ENCODE measurements at places on chromosomes 5 and 9.

- no peak for DNase-seq
Observed at GRCh38 chr5:95986001-95986400, 24.4 kb upstream of the ELL2 start.

DNA sequence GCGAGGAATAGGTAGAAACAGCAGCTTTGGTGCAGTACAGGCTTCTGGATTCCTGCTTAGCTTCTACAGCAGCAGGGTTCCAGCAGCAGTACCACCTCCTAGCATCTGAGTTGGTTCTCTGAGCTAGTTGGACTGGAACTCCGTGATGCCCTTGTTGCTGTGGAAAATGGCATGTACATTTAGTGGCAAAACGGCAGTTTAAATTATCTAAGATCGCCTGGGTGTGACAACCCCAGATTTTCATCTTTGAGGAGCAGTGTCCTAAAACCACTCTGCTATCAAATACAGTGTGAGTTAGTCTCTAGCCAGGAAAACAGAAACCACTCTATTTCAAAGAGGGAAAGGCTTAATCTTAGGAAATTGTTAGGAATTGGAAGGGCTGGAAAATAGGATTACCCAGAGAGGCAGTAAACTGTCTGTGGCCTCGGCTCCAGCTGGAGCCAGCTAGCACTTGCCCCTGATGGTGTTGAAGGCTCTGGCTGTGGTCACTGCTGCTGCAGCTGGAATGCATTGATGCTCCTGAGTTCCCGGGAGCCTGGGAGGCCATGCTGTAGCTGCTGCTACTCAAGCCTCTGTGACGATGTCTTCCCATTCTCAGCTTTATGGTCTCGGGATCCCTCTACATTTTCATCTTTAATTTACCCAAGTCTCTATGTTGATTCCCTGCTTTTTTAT, 29.4 kb downstream of the RAD23B start:
- DNase-seq, result no peak

- DNase-seq, result no peak
Observed at GRCh38 chr5:142156839-142157463, 48.4 kb downstream of the NDFIP1 start.

GRCh38 chr9:115442054-115442453, 324.1 kb upstream of the TNC start:
- DNase-seq, result no peak

GRCh38 chr5:122942164-122942914, 94.2 kb downstream of the PPIC start:
- DNase-seq, result no peak

GRCh38 chr9:133060417-133060841, 1.4 kb upstream of the CEL start:
- no peak for DNase-seq

- DNase-seq, result no peak
Observed at GRCh38 chr9:133681658-133682306, 45.6 kb downstream of the DBH start.

GRCh38 chr5:115892021-115892420, 50.3 kb downstream of the AP3S1 start:
- no peak for DNase-seq

DNA sequence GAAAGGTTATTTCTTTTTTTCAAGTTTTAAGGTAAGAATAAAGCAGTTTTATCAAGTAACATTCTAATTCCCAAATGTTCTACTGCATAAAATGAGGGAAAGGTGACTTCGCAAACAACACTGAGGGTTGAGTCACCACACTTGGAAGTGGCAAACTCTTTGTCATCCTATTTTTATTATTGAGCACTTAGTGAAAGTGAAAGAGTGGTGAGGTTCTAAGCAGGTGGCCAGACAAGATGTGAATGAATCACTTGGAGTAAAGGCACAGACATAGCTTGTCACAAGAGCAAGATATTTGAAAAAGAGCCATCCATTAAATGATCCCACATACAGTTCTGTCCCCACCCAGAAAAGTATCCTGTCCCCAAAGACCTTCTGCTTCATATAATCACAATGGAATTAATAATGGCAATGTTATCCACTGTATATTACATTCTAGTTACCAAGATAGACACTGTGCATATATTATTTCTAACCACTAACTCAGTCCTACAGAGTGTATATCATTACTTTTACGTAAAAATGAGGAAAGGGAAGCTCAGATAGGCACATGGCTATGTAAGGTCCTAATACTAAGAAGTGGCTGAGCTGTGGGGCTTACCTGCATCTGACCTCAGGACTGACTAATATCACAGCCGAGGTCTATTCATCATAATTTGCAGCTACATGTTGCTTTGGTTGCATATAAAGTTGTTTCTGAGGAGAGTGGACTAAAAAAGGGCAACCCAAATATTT, 730.4 kb upstream of the MEF2C start:
- no peak for DNase-seq

- no peak for DNase-seq
Observed at GRCh38 chr5:53069626-53070025, 39.9 kb downstream of the MOCS2 start.

GRCh38 chr9:111668026-111668573, 6.7 kb downstream of the GNG10 start:
- no peak for DNase-seq

GRCh38 chr9:99113414-99114048, 8.6 kb downstream of the TGFBR1 start:
- no peak for DNase-seq

GRCh38 chr9:113989017-113989713, 88.9 kb downstream of the AMBP start:
- no peak for DNase-seq

GRCh38 chr5:157186309-157187045, 5.8 kb downstream of the ITK start:
- no peak for DNase-seq

- DNase-seq, result no peak
Observed at GRCh38 chr5:69271376-69271775, 36.7 kb downstream of the CDK7 start.

- DNase-seq, result no peak
Observed at GRCh38 chr5:115770466-115770865, 46.0 kb downstream of the CDO1 start.

DNA sequence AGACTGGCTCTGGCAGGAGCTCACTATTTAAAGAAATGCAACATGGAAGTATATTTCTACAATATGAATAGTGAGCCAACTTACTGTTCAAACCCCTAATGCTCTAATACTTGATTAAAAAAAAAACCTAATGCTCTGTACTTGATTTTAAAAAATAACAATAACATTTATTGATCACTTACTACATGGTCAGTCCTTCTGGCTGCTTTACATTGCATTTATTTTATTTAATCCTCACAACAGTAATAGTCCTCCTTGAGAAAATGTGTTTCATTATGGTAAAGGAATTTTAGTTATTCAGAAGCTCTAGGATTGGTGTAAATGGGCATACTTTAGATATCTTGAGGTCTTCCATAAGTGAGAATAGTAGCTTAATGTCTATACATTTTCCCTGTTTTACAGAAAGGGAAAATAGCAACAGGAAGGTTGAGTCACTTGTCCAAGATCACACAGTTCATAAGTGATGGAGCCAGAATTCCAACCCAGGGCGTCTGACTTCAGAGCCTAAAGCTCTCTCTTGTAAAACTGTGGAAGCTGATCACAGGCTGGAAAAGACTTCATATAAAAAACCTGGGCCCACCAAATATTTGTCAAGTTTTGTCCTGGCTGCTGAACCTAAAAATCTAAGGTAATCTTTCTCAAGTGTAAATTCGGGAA, 1.0 kb downstream of the STARD4 start:
- no peak for DNase-seq

DNA sequence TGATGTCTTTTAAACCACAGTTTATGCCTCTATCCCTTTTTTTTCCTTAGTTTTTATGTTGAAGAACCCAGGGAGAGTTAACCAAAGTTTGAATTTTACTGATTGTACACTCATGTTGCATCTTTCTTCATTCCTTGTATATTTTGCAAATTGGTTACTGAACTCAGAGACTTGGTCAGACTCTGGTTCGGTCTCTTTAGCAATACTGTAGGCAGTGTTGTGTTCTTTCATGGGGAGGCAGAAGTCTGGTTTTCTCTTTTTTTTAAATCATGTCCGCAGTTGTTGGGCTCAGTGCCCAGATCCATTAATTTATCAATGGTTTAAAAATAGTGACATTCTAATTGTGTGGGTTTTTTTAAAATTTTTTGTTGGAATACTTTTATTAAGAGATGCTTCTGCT, 23.4 kb downstream of the UBE2R2 start:
- no peak for DNase-seq

DNA sequence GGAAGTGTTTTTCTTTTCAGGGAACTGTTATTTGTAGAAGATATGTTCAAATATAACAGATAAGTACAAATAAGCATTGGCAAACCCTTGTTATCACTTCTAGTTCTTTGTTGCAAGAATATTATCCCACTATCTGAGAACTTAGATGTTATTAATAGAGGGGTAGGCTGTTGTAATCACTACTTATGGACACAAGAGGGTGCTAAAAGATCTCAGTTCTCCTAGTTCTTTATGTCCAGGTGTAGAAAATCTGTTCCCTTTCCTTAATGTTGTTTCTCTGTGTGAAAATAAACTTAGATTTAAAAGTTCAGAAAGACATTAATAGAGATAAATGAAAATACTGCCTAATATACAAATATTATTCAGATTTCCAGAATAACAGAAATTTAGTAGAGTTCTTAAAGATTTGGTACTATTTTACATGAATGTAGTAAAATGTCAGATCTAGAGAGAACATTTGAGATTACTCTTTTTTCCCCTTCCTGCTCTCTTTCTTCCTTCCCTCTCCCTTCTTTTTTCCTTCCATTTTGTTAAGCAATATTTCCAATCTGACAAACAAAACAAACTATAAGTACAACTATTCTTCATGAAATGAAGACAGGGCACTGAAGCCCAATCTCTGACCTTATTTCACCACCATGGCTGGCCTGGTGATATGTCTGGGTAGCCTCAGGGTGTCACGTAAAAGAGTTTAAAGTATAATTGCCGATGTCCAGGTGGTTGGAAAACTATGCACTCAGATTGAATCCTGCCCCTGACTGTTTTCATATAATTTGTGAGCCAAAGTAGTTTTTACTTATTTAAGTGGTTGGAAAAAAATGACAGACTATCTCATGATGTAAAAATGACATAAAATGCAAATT, 43.6 kb upstream of the C5orf46 start:
- no peak for DNase-seq

GRCh38 chr9:113483676-113484257, 20.2 kb downstream of the RGS3 start:
- DNase-seq, result no peak

- DNase-seq, result no peak
Observed at GRCh38 chr9:105425816-105426433, 21.9 kb upstream of the FSD1L start.

GRCh38 chr9:136803551-136804508, 3.9 kb upstream of the RABL6 start:
- no peak for DNase-seq

DNA sequence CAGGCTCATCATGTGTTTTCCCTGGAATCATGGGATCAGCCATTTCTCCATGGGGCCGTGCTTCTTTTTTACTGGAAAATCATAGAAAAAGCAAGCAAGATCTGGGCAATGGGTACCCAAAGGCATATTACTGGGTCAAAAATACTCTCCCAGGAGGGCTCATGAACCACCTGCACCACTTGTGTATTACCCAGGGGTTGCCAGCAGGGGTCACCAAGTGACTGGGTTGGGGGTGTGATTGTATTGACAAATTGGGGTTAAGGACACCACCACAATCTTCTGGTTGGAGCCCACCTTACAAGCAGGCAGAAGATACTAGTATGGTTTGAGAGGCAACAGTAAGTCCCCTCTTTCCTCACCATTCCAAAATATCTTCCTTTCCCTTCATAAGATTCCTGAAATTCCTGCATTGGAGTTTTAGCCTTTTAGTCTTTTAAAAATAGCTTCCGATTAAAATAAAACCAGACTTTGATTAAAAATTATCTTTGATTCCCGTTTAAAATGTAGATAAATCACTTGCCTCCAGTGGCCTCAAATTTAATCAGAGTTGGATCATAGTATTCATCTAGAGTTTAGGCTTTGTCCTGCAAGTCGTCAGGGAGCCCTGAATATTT, 603.3 kb downstream of the KIF4B start:
- no peak for DNase-seq

GRCh38 chr9:121537283-121537682, 37.6 kb upstream of the GGTA1 start:
- no peak for DNase-seq

GRCh38 chr5:92944903-92945604, 636.0 kb downstream of the NR2F1-AS1 start:
- DNase-seq, result no peak

GRCh38 chr5:138647261-138647788, 72.1 kb upstream of the HSPA9 start:
- DNase-seq, result no peak

DNA sequence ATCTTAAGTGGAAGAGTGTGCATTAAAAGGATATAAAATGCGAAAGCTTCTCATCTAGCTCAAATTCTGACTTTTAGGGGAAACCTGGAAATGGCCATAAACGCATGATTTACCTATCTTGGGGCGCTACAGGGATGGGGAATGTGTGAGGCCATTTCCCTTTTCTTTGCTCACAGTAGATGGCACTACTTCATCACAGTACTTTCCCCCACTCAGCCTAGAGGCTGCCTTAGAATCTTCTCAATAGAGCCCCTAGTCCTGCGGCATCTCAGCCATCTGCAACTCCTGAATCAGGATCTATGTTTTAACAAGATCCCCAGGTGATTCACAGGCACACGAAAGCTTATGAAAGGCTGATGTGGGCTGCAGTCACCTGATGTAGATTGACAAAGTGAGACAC, 110.8 kb downstream of the LHFPL2 start:
- DNase-seq, result no peak

- no peak for DNase-seq
Observed at GRCh38 chr5:80763873-80764647, 109.3 kb upstream of the DHFR start.

DNA sequence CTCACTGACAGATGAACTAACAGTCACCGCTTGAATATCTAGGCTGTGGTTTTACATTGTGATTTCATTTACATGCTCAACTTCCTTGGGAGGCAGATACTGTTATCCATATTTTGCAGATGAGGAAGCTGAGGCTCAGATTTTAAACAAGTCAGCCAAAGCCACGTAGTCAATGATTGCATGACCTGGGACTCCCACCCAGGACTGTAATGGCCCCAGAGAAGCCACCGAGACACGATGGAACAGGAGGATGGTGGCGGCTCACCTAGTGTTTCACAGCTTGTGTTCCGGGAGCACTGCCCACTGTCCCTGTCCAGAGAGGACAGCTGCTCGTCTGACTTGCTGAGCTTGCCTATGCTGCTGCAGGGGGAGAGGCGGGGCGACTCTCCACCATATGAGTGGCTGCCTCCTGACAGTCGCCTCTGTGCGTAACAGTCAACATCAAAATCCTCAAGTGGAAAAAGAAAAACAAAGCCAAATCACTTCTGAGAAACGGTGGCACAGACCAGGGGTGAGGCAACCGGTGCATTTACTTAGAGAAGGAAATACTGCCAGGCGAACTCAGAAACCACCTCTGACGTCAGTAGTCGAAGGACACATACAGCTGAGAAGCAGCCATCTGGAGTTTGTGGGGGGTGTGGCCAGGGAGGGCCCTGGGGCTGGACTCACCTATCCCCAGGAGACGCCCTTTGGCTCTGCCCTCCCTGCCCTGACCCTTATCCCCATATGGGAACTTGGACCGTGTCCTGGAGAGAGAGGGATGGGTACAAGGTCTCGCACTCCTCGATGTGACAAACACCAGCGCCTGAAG, 82.5 kb downstream of the PRRT1B start:
- DNase-seq, result peak; percentile 27
